ENCODE measurements at places on chromosomes 11 and 22.

GRCh38 chr11:83140691-83141455 is 16.1 kb upstream of the PCF11 start:
- DNase-seq = no peak

DNA sequence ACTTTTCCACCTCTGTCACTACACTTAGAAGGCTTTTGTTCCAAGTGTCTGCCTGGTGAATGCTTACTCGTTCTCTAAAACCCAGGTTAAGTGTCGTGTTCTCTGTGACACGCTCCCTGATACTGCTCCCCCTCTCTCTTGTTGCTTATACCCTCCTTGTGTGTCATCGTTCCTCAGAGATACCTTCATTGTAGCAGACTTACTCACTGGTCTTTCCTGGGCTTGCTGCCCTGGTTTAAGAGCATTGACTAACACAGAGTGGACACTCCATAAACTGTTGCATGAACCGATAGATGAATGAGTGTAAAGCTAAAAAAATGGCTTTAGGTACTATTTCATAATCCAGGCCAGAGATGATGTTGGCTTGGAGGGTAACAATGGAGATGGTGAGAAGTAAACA is 171.3 kb downstream of the GRIK4 start:
- peak; percentile 5 for DNase-seq

DNA sequence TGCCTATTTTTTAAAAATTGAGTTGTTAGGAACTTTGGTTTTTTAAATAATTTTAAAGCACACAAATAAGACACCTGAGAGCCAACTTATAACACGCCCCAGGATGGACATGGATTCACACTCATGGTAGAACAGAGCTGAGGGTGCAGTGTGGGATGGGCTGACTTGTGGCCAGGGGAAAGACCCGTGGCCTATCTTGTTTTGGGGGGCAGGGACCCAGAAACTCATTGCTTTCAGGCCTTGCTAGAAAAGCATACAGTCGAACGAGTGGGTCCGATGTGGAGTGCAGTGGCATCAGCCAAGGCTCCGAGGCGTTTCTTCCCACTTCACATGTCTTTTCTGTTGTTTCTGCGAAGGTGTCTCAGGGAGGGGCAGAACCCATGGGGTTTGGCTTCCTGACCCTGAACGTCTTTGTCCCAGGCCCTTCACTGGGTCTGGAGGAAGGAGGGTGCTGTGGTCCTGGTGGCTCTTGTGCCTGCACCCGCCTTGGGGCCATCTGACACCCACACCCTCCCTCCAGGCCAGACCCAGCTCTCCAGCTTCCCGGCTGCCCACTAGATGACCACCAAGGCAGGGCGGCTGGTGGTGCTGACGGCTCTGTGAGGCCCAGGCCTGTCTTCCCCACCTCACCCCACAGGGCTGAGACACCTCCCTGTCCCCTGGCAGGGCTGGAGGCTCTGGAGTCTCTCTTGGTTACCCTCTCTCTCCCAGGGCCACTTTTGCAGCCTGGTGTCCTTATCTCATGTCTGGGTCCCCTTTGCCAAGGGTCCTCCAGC is 120.8 kb downstream of the KCNQ1 start:
- DNase-seq = no peak

- DNase-seq = no peak
Observed at GRCh38 chr11:7630002-7630401, 43.3 kb downstream of the CYB5R2 start.

GRCh38 chr22:24164940-24165339 is 16.3 kb upstream of the SUSD2 start:
- DNase-seq = no peak

DNA sequence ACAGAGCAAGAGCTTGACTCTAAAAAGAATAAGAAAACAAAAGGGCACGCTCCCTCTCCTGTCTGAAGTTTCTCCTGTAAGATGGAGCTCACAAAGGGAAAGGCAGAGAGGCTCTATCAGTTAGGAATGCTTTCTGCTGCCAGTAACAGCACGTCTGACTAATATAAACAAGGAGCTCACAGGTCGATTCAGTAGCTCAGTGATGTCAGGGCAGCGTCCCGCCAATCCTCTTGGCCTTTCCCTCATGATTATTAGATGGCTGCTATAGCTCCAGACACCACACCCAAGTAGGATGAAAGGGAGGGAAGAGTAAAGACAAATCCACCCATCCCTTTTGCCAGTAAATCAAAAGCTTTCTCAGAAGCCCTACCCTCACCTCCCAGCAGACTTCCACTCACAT is 51.3 kb upstream of the HMGXB4 start:
- DNase-seq = no peak

GRCh38 chr11:81839976-81840375 is 893.7 kb downstream of the FAM181B start:
- DNase-seq = no peak

DNA sequence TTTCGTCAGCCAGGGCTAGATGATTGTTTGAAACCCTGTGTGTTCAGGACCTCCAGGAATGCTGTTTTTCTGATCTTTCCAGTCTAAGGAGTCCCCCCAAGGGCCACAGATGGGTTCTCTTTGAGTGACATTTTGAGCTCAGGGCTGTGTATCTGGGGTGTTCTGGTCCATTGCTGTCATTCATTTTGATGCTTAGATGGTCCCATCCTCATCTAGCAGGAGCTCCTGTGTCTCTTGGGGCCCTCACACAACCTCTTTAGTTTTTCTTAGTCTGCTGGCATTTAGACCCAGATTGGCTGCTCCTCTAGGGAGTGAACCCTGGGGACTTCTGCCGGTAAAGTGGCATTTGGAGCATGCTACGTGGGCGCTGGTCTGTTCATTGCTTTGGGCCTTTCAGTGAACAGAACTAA is 39.1 kb downstream of the MED15 start:
- no peak for DNase-seq

DNA sequence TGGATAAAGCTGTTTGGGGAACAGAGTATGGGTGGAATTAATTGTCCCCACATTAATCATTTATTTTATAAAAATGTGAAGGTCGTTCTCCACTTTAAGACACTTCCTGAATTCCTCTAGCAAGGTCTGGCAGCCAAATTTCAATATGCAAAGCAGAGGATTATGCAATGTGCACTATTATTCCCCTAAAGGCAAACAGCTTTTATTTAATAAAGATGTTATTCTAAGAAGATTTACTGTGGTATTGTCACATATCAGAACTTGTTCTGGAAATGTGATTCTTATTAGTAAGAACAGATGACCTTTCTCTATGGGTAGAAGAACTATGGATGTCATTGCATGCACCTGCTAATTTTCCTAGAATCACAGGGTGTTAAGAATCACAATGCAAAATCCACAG is 1128.8 kb upstream of the CCDC90B start:
- no peak for DNase-seq

- peak; percentile 27 for DNase-seq
Observed at GRCh38 chr22:32904044-32904443, 102.5 kb downstream of the TIMP3 start.

GRCh38 chr11:61828379-61828628 is 204 bp downstream of the FADS2 start:
- no peak for DNase-seq

- DNase-seq = no peak
Observed at GRCh38 chr22:30054764-30055069, 25.5 kb upstream of the HORMAD2 start.

- no peak for DNase-seq
Observed at GRCh38 chr11:62149986-62150886, 26.4 kb downstream of the INCENP start.

DNA sequence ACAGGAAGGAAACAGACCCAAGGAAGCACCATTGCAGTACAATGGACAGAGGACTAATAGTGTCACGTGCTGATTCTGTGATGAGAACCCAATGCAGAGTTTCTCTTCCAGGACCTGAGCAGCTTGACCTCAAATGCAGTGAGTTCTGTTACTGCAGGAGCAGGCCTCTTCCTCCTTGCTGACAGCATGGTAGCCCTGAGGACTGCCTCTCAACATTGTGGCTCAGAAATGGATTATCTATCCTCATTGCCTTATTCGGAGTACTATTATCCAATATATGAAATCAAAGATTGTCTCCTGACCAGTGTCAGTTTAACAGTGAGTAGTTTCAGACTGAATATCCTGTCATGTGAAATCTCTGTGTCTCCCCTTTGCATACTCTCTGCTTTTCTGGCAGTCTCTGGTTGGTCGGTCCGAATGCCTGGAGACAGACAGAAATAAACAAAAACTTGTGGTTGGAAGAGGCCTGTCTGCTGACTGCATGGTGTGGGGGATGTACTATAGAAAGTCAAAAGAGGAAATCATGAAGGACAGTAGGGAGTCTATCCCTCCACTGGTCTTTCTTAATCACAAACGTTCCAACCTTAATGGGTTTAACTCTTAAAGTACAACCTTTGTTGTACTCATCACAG is 6.9 kb upstream of the MS4A14 start:
- no peak for DNase-seq

DNA sequence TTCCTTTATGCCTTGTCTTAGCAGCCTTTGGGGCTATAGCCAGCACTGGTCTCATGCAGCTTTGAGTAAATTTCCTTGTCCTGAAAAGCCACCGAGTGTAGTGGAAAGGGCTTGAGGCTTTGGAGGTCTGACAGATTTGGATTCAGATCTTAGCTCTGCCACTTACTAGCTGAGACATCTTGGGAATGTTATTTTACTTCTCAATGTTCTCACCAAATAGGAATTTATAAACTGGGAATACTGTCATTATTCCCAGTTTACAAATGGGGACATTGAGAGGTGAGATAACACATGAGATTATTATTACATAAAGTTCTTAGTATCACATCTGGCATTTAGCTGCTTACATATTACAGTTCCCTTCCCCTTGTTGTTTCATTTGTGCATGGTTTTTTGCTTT is 95.5 kb downstream of the COMMD9 start:
- DNase-seq = no peak

DNA sequence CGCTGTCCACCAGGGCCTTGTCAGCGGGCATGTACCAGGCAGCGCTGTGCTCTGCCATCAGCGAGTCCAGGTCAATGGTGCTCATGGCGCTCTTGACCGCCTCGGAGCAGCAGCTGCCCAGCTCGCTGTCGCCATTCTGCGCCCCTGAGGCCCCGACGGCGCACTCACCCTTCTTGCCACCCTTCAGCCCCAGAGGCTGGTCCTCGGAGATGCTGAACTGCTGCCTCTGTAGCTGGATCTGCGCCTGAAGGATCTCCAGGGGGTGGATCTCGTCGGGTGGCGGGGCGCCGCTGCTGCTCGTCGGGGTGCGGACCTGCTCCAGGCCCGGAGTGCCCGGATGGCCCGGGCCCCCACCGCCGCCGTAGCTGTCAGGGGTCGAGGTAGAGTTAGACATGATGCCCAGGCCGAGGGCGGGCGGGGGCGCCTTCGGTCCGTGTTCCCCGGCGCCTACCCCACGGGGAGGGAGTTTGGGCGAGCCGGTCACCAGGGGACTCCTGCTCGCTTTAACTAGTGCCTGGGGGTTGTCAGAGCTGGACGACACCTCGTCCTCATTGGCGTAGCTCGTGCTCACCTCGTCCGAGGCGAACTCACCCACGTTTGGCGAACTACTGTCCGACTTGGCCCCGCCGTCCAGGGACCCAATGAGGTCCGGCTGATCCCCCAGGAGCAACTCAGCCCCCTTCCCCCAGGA is 4.6 kb downstream of the MN1 start:
- no peak for DNase-seq

GRCh38 chr11:106011481-106011880 is 10.6 kb downstream of the MSANTD4 start:
- no peak for DNase-seq

DNA sequence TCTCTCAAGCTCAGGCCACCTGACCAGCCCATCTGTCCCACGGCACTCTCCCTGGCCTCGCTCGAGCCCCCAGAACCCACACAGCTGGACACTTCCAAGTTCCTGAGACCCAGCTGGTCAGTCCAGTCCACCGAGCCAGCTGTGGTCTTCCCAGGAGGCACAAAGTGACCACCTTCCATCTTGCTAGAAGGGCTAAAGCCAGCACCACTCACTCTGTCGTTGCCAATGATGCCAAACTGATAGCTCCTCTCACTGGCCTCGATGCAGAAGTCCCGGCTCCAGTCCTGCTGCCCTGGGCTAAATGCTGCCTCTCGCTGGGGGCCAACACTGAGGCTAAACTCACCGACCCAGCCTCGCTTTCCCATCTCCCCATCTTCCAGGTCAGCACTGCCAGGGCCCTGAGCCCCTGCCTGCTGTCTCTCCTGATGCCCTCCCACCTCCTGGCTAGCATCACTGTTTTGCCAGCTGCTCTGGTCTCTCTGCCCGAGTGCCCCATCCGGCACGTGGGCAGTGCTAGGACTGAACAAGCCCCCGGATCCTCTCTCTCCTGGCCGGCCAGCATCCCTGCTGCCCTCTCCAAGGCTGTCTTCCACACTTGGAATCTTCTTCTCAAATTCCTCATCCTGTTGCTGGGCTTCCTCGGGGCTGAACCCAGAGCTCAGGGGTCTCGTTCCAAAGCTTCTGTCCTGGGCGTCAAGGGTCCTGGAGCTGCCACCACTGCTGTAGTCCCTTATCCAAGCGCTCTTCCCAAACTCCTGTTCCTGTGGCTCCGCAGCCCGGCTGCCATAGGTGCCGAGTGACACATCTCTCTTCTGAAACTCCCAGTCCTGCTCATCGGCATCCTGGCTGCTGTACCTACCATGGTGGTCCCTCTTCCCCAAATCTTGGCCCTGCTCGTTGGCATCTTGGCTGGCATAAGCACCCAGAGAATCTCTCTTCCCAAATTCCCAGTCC is 15.4 kb downstream of the TNKS1BP1 start:
- DNase-seq = no peak

- peak; percentile 22 for DNase-seq
Observed at GRCh38 chr11:88402784-88403183, 65.2 kb upstream of the CTSC start.

DNA sequence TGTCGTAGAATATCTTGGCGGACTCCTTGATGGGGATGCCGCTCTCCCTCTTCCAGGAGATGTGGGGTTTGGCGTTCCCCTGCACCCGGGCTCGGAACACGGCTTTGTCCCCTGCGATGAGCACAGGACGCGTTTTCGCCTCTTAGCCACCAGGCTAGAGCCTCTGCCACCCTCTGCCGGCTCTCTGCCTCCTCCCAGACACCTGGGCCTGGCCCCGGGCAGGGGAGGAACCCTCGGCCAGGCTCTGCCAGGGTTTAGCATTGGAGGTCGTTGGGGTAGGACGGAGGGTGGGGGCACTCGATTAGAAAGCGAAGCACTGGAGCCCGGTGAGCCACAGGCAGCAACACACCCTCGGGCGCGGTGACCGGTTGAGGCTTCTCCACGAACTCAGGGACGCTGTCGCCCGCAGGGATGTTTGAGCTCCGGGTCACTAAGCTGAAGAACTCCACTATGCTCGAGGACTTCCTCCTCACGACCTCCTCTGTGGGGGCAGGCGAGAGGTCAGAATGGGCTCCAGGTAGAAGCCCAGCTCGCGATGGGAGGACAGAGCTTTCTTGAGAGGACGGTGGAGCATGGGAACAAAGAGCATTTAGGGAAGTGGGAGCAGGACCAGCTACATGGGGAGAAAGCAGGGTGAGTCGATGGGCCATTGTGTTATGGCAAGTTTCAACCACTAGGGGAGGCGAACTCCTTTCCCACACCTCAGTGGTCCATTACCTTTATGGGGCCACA is 4.3 kb downstream of the IGSF22 start:
- peak; percentile 66 for DNase-seq

GRCh38 chr11:115493488-115493887 is 10.7 kb downstream of the CADM1 start:
- no peak for DNase-seq

- DNase-seq = no peak
Observed at GRCh38 chr22:38214302-38215056, 12.7 kb downstream of the MAFF start.

All from RKO (cell line).